ENCODE measurements at places on chromosomes 11 and 22. TPM values are rescaled to one million over a fixed set of nuclear protein-coding genes. Genes with fewer than 3 reads are reported as not detected.
A peak's percentile ranks its signal among the peaks of the same experiment; 100 is the strongest.

GRCh38 chr22:38490475-38490874, 15.6 kb downstream of the DDX17 start:
- DNase-seq: no peak
- H3K4me1 ChIP-seq: no peaks in the 10 kb centered on the region
- no peak overlapping the region for H3K4me3 ChIP-seq
- no peaks in the 10 kb centered on the region for H3K27me3 ChIP-seq
- peak overlapping the region; percentile 78 for H3K27ac ChIP-seq

DNAJB7 gene
- not detected for total RNA-seq

GRCh38 chr11:18617688-18618341, 16.3 kb downstream of the SPTY2D1 start:
- H3K36me3 ChIP-seq: peaks cover 8% of the 10 kb centered on the region
- no peaks in the 10 kb centered on the region for H3K27me3 ChIP-seq
- H3K4me3 ChIP-seq: no peak overlapping the region
- H3K27ac ChIP-seq: no peak overlapping the region

LMO1 gene
- total RNA-seq: 0.43 TPM

- H3K4me3 ChIP-seq: no peak overlapping the region
- H3K4me1 ChIP-seq: no peaks in the 10 kb centered on the region
- H3K27me3 ChIP-seq: no peaks in the 10 kb centered on the region
- peaks cover 5% of the 10 kb centered on the region for H3K36me3 ChIP-seq
Observed at GRCh38 chr11:122486793-122487495, 168.6 kb upstream of the UBASH3B start.

GRCh38 chr11:11937433-11937832, 71.0 kb downstream of the DKK3 start:
- peaks cover 33% of the 10 kb centered on the region for H3K36me3 ChIP-seq
- no peak overlapping the region for H3K4me3 ChIP-seq
- no peak overlapping the region for H3K27ac ChIP-seq
- H3K4me1 ChIP-seq: no peaks in the 10 kb centered on the region

DNA sequence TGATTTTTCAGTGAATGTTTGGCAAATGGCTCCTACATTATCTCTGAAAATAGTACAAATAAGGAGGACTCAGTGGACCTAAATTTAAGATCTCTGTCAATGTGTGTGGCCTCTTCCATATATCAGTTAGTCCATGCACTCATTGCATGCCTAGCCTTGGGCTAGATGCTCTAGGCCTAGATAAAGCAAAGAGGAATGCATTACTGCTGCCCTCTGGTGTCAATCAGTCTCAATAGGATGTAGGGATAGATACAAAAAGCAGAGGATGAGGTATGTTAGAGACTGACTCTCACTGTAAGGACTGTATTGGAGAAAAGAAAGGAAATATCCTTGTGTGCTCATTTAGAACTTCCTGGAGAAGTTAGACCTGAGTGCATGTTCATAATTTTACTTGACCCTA, 42.0 kb downstream of the MS4A2 start:
- peaks cover 4% of the 10 kb centered on the region for H3K36me3 ChIP-seq
- peaks cover 4% of the 10 kb centered on the region for H3K4me1 ChIP-seq
- no peak overlapping the region for H3K27ac ChIP-seq
- H3K4me3 ChIP-seq: no peak overlapping the region
- no peak for DNase-seq

SERPING1 gene
- 196 TPM for total RNA-seq

CALCB gene
- total RNA-seq: not detected

DNA sequence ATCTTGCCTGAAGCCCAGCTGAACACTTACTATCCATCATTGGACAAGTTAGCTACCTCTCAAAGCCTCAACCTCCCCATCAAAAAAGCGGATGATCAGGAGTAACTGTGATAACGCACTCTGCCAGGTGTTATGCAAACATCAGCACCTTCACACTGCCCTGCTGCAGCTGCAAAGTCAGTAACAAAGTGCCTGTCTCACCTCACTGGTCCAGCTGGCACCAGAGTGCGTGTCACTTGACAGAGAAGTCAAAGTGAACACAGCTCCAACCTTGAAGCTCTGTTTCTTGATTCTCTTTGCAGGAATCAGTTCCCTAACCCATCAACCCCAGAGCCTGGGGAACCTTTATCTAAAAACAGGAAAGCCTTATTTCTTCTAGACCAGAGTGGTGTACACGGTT, 413.6 kb downstream of the CTTN start:
- no peak overlapping the region for H3K27ac ChIP-seq
- H3K36me3 ChIP-seq: peaks cover 11% of the 10 kb centered on the region
- H3K4me1 ChIP-seq: no peaks in the 10 kb centered on the region

DNA sequence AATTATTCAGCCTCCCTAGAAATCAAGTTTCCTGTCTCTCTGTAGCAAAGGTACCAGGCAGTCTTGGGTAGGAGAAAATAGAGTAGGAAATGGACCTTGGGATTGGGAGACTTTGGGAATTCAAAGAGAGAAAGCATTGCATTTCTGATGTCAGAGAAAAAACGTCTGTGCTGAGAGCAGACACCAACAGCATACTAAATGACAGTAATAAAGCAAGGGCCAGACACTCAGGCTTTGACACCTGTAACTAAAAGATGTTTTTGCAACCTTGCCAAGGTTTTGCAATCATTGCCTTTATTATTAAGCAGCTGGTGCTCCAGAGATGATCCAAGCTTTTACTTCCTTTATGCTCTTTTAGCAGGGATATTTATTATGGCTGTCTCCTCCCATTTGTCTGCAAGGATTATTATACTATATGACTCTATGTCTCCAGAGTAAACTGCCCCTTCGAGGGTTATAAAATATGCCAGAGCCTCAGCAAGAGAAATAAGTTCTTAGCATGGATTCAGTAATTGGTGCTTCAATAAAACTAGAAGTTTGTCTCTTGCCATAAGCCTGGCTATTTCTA, 85.2 kb upstream of the GRAMD1B start:
- H3K27me3 ChIP-seq: peaks cover 13% of the 10 kb centered on the region
- H3K4me1 ChIP-seq: peaks cover 2% of the 10 kb centered on the region
- no peak overlapping the region for H3K27ac ChIP-seq
- H3K36me3 ChIP-seq: no peaks in the 10 kb centered on the region
- DNase-seq: no peak

DNA sequence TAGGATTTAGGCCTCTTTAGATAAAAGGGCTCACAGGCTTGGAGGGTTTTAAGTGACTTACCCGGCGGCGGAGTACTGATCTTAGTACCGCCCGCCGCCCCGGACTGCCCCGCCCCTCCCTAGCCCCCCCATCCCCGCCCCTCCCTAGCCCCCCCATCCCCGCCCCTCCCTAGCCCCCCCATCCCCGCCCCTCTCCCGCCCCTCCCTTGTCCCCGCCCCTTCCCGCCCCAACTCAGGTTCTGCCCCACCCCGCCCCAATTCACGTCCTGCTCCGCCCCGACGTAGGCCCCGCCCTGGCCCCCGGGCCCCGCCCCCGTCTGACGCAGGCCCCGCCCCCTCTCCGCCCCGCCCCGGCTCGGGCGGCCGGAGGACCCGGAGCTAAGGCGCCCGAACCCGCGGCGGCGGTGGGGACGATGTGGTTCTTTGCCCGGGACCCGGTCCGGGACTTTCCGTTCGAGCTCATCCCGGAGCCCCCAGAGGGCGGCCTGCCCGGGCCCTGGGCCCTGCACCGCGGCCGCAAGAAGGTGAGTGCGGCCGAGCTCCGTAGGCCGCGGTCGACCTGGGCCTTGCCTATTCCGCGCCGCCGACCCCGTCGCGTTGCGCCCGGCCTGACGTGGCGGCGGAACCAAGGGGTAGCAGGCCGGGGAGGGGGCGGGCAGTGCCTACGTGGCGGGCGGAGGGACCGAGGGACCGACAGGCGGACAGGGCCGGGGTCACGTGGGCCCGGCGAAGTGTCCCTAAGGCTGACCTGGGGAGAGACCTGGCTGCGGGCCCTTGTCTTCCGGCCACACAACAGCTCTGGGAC, at the start of gene SCYL1:
Gene SCYL1 (plus strand): TSS at position 343 of the 805 bp plus-strand sequence. CDS start 71 bp downstream, at position 414.
- peak within 1 kb of the TSS; percentile 81 for H3K27ac ChIP-seq
- H3K27me3 ChIP-seq: peaks cover 13% of the 10 kb centered on the region
- H3K36me3 ChIP-seq: peaks cover 7% of the 10 kb centered on the region
- H3K4me3 ChIP-seq: peak within 1 kb of the TSS; percentile 74
- H3K4me1 ChIP-seq: peaks cover 27% of the 10 kb centered on the region

DNA sequence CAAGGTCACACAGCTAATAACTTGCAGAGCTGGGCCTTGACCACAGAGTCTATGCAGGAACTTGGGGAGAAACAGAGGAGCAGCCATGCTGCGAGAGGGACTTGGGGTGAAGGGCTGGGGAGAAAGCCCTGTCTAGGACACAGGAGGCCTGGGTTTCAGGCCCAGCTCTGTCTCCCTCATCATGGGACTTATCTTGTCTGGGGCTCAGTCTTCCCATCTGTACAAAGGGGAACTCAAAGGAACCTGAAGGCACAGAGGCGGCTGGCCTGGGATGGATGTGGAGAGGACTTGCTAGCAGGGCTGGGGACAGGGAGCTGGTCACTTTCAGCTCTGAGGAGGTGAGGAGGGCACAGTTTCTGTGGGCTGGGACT, 36.9 kb upstream of the TPBGL start:
- H3K4me1 ChIP-seq: no peaks in the 10 kb centered on the region
- H3K36me3 ChIP-seq: no peaks in the 10 kb centered on the region
- H3K4me3 ChIP-seq: no peak overlapping the region
- peaks cover 10% of the 10 kb centered on the region for H3K27me3 ChIP-seq
- DNase-seq: no peak

GRCh38 chr11:12205330-12205729, 94.9 kb downstream of the MICAL2 start:
- DNase-seq: no peak
- no peaks in the 10 kb centered on the region for H3K36me3 ChIP-seq
- no peak overlapping the region for H3K4me3 ChIP-seq
- no peak overlapping the region for H3K27ac ChIP-seq
- H3K4me1 ChIP-seq: peaks cover 14% of the 10 kb centered on the region

Data from progenitor cell of endocrine pancreas (in vitro differentiated cells).